ENCODE measurements at places on chromosomes 1 and 21.

DNA sequence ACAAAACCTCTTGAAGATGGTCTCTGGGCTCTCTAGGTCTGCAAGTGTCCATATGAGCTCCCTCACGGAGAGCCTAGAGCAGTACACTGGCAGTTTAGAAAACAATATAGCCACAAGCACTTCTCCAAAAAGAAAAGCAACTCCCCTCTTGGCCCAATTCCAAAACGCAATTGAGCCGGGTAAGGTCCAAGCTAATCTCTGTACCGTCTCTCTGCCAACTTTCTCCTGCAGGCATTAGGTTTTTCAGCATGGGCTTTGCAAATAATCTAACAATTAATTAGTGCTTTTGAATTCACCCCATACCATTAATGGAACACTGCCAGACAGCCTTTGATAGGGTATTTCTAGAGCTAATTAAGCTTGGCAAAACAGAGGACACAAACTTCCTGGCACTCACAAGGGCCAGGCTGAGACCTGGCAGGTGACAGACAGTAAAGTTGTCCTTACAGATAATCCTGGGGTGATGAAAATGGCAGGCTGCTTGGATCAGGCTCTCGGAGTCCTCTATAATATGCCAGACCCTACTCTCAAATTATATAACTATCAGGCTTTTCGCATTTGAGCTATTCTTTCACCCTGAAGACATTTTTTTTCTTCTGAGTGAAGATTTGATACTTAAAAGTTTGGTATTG is 39.8 kb downstream of the TGFBR3 start:
- DNase-seq: no peak

DNA sequence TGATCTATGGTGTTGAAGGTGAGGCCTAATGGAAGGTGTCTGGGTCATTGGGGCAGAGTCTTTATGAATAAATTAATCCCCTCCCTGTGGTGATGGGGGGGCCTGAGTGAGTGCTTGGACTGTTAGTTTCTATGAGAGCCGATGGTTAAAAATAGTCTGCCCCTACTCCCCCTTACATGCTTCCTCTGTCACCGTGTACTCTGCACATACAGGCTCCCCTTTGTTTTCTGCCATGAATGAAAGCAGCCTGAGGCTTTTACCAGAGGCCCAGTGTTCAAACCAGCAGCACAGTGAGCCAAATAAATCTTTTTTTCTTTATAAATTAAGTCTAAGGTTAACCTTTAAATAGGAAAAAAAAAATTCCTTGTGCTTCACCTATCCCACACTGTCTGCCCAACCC is 657.0 kb downstream of the AMY1C start:
- DNase-seq: no peak

GRCh38 chr1:63821091-63822005 is 47.5 kb downstream of the ROR1 start:
- no peak for DNase-seq

- no peak for DNase-seq
These were observed 54.2 kb upstream of the ADAMTS5 start for GRCh38 chr21:27021046-27021445.

DNA sequence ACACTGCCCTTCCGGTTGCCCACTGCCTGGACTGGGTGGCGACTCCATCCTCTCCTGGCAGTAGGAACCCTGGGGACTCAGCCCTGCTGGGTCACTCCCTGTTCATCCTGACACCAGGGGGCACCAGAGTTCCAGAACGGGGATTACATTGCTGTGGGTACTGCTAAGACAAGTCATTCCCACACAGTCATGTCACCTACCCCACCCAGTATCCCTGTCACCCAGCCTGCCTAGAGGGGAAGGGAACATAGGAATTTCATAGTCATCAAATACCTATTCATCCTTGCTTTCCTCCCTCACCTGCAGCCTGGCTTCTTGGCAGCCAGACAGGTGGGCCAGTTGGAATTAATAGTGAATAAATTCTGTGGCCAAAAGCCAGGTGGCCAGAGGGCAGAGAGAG is 9.8 kb upstream of the SFN start:
- peak; percentile 85 for DNase-seq

DNA sequence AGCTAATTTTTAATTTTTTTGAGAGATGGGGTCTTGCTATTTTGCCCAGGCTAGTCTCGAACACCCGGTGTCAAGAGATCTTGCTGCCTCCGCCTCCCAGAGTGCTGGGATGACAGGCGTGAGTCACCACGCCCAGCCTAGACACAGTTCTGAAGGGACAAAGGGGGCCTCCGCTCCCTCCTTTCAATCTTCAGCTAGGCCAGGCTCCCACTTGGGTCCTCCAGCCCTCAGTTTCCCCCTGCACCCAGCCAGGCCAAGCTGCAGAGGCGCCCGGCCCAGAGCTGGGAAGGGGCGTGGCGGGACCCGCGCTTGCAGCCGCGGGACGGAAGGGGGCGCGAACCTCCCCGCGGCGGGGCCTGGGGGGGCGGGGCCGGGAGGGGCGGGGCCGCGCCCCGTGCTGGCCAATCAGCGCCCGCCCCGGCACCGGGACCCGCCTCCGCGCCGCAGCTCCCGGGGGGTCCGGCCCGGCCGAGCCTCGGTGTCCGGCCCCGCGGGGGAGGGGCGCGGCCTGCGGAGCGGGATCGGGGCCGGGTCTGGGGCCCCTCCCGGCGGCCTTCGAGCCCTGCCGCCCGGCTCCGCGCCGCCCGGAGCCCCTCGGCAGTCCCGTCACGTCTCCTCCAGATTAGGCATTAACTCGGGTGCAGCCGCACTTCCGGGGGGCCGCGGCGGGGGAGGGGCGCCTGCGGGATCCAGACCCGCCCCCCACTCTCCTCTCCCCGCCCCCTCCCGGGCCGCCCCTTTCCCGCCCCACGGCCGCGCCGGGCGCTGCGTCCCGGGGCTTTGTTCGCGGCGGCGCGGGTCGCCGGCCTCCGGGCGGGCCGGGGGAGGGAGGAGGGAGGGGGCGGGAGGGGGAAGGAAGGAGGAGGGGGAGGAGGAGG is 559 bp upstream of the AGRN start:
- peak; percentile 91 for DNase-seq

DNA sequence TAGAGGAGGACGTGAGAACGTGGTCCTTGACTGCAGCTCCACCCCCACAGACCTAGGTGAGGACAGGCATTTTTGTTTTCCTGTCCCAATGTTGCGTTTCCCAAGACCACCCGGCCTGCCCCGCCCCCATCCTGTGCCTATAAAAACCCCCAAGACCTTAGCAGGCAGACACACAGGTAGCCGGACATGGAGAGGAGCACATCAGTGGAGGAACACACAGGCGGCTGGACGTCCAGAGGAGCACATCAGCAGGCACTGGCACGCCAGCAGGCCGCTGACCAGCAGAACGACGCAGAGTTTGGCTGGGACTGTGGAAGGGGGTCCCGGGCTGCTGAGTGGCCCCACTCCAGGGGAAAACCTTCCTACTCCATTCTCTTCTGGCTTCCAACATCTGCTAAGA is 12.7 kb upstream of the HMGCL start:
- DNase-seq: no peak

DNA sequence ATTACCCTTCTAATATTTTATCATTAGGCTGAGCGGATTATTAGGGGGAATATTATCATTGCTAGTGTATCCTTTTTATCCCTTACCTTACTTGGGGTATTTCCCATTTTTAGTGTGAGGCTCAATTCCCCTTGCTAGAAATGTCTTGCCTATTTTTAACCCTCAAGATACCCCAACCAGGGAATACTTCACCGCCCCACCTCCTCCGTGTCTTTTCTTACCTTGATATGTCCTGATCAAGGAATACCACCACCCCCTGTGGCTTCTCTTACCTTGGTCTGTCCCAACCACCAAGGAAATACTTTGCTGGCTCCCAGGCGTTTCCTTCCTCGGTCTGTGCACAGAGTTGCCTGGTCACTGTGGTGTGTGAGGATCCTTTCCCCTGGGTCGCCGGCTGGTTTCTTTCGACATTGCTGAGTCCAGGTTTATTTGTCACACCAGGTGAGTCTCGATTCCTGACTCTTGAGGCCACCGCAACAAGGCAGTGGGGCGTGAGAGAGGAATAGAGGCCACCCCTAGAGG is 57.8 kb downstream of the SERINC2 start:
- DNase-seq: no peak

GRCh38 chr1:22428672-22429071 is 23.0 kb upstream of the ZBTB40 start:
- peak; percentile 79 for DNase-seq

DNA sequence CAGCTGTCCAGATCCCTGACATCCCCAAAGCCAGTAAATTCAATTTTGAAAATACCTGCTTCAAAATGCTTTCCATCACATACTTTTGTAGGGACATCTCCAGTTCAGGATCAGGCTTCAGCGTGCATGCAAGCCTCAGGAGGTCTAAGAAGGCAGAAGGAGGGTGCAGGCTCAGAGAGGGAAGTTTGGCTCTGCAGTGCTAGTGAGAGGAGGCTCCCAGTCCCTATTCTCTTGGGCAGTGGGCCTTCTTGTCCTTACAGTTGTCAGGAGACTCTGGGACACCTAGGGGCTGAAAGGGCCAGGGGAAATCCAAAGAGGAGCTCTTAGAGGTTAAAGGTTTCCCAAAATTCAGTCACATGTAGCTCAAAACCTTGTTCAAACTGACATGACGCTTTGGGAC is 20.1 kb downstream of the ADCY10 start:
- no peak for DNase-seq

DNA sequence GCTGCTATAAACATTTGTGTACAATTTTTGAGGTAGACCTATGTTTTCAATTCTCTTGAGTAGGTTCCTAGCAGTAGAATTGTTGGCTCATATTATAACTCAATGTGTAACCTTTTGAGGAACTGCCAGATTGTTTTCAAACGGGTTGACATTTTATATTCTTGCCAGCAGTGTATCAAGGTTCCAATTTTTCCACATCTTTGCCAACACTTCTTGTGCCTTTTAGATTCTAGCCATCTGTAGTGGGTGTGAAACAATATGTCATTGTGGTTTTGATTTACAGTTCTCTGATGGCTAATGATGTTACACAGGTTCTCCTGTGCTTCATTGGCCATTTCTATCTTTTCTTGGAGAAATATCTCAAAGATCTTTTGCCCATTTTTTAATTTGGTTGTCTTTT is 36.4 kb downstream of the MAP3K7CL start:
- DNase-seq: no peak

- no peak for DNase-seq
These were observed 1287.3 kb upstream of the ADGRL4 start for GRCh38 chr1:80293818-80294217.

DNA sequence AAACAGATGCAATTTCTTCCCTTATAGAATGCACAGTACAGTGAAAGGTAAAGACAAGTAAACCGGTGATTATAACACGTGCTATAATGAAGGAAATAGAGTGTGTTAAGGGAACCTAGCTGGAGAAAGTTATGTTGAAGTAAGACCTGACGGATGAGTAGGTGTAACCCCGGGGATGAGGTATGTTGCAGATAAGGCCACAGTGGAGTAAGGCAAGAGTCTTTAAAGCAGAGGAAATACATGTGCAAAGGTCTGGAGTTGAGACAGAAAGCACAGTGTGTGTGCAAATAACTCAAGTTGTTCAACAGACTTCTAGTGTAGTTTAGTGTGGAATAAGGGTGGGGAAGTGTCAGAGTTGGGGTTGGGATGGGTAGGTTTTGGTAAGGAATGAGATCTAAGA is 2.9 kb downstream of the DBT start:
- no peak for DNase-seq

DNA sequence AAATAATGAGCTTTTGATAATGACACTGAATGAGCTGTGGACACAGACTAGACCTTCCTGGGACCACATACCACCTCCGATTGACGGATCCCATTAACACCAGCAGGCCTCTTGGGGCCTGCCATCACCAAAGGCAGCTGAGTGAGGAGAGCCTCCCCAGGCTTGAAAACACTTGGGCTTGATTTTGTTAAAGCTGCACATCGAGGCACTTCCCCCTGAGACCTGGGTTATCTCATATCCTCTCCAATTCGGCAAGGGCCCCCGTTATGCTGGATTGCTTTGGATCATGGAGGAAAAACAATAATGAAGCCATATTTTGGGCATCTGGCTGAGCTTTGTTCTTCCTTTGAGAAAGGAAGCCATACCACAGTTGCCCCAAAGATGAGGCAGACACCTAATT is 143.0 kb downstream of the AJAP1 start:
- DNase-seq: no peak

- no peak for DNase-seq
These were observed 39.9 kb upstream of the BCL10 start for GRCh38 chr1:85316321-85316720.

- DNase-seq: no peak
These were observed 18.6 kb upstream of the PADI1 start for GRCh38 chr1:17186216-17186909.

GRCh38 chr1:183168308-183168707 is 17.8 kb upstream of the LAMC2 start:
- no peak for DNase-seq

- no peak for DNase-seq
These were observed 103.9 kb upstream of the CCDC190 start for GRCh38 chr1:162964901-162965300.

- no peak for DNase-seq
These were observed 3.4 kb downstream of the RGS8 start for GRCh38 chr1:182680901-182681567.

- DNase-seq: no peak
These were observed 249.7 kb upstream of the RUNX1 start for GRCh38 chr21:35298757-35299156.

- DNase-seq: peak; percentile 36
These were observed 10.9 kb upstream of the IFI16 start for GRCh38 chr1:158998781-158999161.

- no peak for DNase-seq
These were observed 70.9 kb upstream of the EDEM3 start for GRCh38 chr1:184825571-184825970.

DNA sequence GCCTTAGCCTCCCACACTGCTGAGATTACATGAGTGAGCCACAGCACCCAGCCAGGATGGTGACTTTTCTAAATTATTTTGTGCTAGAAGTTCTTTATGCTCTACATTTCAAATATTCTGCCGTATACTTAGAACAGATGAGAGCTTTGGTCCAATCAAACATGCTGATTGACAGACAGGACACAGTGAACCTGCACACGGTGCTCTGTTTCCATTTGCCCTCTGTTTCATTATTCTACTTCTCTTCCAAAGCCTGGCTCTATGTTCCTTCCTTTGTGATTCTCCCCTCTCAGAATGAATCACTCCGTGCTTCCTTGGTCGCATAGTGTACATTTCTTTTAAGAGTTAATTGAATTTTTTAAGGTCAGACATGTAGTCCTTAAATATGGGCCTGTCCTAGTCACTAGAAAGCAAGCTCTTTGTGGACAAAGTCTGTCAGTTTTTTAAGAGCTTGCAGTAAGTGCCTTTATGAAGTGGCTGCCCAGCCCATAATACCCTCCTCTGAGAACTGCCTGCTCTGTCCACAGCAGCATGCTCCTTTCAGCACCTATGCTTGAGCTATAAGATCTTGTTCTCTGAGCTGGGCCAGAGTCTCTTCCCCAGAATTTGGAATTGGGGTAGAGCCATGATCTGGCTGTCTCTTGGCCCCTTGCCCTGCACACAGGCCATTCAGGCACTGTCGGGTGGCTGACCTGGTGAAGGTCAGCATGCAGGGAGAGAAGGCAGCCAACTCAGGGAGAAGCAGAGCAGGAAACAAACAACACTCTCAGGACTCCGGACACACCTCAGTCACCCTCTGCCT is 66.8 kb upstream of the SLC44A3 start:
- DNase-seq: no peak
